Stimulated activated CD4-positive, alpha-beta T cell treated with anti-CD3 and anti-CD28 coated beads, TNF-alpha, amount 100 ng/mL, for 24 hours (primary cell): ENCODE measurements at places on chromosomes 1 and 21.

GRCh38 chr1:157249739-157250138 lies 111.5 kb upstream of the ETV3 start:
- no peak for DNase-seq

- peak; percentile 60 for DNase-seq
These were observed 725 bp downstream of the MTFR1L start for GRCh38 chr1:25820247-25821111.

- no peak for DNase-seq
These were observed 44.0 kb downstream of the ETS2 start for GRCh38 chr21:38849776-38850175.

GRCh38 chr21:42975886-42976608 lies 1.7 kb downstream of the PKNOX1 start:
- DNase-seq = no peak

- no peak for DNase-seq
These were observed 7.9 kb upstream of the GUCA2B start for GRCh38 chr1:42145389-42145716.

DNA sequence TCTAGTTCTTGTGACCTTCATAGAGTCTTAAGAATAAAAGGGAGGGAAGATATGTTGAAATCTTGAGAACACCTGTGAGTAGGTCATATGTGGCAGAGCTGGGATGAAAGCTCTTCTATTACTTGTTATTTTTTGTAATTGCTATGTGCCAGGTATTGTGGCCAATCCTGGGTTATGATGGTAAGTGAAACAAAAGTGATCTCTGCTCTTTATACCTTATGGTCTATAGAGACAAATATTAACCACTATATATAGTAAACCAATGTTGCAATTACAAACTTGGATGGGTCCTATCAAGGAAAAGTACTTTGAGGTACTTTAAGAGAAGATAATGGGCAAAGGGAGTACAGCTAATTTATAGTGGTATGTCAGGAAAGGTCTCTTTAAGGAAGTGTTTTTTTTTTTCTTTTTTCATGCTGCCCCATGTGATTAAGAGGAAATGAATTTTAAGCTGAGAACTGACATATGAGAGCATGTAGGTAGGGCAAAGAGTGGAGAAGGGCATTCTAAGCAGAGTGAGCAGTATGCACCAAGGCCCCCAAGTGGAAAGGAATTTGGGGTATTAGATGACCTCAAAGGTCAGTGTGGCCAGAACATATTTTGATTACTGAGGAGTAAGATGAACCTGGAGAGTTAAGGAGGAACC lies 43.3 kb downstream of the POU2F1 start:
- DNase-seq = no peak

DNA sequence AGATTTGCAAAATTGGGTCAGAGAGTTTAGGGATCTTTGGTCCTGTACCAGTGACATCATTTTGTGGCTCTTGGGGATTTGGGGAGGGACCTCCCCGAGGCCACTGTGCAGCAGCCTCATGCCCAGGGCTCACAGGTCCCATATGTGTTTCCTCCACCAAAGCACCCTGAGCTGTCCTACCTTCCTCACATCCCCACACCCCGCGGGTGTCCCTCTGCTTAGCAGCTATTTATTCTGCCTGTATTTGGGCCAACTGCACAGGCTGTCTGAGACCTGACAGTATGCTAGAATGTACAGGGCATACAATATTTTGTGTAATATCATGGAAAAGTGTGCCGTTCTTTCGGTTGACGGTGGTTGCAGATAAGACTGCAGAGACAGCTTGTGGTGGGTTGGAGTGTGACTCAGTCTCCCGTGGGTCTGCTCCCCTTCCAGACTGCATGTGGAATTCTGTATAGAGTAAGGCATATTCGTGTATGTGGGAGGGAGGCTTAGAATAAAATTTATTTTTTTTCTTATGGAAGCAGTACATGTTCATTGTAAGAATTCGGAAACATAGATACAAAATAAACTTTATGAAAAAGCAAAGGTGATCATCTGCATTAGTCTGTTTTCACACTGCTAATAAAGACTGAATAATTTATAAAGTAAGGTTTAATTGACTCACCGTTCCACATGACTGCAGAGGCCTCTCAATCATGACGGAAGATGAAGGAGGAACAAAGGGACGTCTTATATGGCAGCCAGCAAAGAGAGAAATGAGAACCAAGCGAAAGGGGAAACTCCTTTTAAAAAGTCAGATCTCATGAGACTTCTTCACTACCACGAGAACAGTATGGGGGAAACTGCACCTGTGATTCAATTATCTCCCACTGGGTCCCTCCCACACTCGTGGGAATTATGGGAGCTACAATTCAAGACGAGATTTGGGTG lies 84.4 kb downstream of the ADARB1 start:
- no peak for DNase-seq

DNA sequence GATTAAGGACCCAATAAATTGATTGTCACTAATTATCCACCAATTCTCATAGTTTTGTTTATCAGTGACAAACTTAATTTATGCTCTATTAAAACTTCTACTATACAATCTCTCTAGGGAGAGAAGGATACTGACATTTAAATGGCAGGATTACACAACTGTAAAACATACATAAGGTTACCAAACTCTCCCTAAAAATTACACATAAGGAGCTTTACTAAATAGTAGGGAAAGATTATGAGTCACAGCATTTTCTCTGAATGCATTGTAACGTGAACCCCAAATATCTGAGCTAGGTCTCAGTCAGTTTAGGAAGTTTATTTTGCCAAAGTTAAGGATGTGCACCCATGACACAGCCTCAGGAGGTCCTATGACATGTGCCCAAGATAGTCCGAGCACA lies 2140.6 kb downstream of the NCAM2 start:
- no peak for DNase-seq

GRCh38 chr1:50936321-50936720 lies 23.7 kb downstream of the FAF1 start:
- DNase-seq = no peak

- DNase-seq = no peak
These were observed 56.1 kb downstream of the HMCN1 start for GRCh38 chr1:185790194-185790735.

- DNase-seq = no peak
These were observed 5.5 kb downstream of the CD1D start for GRCh38 chr1:158186180-158186579.

DNA sequence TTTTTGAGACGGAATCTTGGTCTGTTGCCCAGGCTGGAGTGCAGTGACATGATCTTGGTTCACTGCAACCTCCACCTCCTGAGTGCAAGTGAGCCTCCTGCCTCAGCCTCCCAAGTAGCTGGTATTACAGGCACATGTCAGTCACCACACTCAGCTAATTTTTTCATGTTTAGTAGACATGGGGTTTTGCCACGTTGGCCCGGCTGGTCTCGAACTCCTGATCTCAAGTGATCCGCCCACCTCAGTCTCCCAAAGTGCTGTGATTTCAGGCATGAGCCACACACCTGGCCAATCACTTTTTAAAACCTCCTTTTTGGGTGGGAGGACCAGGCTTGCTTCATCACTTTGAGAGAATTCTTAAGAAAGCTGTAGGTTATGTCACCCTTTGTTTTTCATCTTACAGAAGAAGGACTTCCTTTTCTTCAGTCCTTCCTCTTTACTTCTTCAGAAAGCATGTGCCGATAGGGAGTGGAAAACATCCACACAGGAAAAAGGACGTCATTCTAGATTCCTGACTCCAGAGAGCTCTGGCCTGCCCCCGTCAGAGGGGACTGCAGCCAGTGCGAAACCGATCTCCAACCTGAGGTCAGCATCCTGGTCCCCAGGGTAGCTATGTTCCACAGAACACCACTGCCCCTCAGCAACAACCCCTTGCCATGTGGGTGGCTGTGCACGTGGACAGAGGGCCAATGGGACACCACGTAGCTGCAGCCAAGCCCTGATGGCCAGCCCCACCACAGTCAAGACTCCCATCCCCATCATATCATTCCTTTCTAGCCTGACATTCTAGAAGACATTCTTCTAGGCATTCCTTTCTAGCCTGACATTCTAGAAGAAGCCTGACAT lies 21.9 kb downstream of the NCF2 start:
- DNase-seq = no peak

- DNase-seq = peak; percentile 80
These were observed 520 bp downstream of the ZBTB17 start for GRCh38 chr1:15975358-15975804.

- no peak for DNase-seq
These were observed 7.0 kb downstream of the S100B start for GRCh38 chr21:46597896-46598343.

- no peak for DNase-seq
These were observed 346.9 kb upstream of the DAB1 start for GRCh38 chr1:57770772-57771171.

DNA sequence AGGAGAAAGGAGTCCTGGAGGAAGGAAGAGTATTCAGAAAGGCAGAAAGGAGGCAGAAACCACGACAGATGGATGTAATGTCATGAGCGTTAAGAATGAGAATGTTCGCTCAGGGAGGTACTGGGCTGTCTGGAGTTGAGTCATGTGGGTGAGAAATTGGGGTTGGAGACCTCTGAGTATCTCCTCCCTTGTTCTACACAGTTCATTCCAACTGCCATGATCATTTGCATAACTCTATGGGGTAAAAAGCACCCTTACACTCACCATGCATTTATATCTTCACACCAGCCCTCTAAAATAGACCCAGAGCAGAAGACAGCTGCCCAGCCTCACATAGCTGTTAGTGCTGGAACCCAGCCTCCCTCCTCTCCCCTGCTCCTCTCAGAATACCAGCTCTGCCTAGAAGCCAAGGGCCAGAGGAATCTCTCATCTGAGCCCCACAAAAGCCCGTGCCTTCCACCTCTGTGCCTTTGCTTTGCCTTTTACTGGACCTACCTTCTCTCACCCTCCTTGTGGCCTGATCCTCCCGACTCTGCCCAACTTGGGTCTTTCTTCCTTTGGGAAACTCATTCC lies 85.2 kb downstream of the BEND5 start:
- no peak for DNase-seq

- DNase-seq = no peak
These were observed 6.3 kb downstream of the SLC2A7 start for GRCh38 chr1:9019896-9020295.

DNA sequence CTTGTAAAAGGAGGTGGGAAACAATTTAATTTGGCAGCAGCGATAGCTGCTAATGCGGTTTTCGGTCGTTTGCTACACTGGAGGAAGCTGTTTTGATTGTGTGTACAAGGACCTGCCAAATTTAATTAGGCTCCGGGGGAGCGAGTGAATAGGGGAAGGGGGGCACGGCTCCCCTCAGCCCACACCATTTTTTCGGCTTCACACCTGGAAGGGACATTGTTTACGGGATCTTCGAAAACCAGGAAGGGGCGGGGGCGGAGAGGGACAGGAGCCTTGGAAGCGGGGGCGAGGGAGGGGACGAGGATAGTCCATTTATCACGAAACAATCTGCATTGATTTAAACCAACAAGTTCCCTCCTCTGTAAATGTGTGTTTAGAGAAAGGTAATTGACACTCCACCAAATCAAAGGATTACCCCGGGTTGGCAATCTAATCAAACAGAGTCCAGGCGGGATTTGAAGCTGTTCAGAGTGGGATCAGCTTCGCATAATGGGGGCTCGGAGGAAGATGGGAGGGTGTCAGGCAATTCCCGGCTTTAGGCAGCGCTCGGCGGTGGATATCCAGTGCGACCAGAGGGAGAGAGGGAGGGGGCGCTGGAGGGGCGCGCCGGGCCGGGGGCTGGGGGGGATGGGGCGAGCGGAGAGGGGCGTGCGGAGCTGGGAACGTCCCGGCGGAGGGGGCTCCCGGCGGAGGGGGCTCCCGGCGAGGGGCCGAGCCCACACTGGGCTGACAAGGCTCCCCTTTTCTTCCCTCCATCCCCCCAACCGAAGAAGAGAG lies 9.8 kb downstream of the PAX7 start:
- DNase-seq = no peak

DNA sequence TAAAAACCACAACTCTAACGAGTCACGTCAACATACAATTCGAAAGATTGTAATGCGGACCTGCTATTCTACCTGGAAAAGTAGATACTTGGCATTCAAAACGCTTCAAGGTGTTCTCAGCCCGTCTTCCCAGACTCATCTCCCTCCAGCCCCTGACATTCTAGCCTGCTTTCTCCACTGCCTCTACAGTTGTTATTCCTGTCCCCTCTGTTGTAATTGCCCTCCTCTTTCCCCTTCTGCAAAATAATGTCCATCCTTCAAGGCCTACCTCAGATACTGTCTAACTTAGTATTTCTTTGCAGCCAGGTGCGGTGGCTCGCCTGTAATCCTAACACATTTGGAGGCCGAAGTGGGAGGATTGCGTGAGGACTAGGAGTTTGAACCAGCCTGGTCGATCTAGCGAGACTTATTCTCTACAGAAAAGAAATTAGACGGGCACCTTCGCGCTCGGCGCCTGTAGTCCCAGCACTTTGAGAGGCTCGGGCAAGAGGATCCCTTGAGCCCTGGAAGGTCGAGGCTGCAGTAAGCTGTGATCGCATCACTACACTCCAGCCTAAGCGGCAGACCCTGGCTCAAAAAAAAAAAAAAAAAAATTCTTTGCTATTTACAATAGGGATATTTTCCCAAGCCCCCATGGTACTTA lies 756 bp upstream of the RBM34 start:
- DNase-seq = no peak

- no peak for DNase-seq
These were observed 107.3 kb downstream of the FNBP1L start for GRCh38 chr1:93554883-93555872.

DNA sequence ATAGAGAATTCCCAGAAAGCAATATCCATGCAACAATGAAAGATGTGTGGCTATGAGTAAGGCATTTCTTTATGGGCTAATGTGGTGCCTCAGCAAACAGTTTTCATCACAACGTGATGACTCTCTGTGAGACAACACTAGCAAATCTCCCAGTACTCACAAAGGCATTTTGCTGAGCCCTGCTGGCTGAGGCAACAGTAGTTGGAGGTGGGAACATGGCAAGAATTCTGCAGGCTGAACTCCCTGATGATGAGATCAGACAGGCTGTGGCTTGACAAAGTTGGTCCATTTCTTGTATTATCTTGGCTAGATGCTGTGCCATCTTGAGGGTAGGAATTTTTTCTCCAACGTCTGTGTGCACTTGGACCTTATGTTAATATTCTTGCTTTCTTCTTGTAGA lies 24.6 kb downstream of the PROX1 start:
- DNase-seq = no peak

DNA sequence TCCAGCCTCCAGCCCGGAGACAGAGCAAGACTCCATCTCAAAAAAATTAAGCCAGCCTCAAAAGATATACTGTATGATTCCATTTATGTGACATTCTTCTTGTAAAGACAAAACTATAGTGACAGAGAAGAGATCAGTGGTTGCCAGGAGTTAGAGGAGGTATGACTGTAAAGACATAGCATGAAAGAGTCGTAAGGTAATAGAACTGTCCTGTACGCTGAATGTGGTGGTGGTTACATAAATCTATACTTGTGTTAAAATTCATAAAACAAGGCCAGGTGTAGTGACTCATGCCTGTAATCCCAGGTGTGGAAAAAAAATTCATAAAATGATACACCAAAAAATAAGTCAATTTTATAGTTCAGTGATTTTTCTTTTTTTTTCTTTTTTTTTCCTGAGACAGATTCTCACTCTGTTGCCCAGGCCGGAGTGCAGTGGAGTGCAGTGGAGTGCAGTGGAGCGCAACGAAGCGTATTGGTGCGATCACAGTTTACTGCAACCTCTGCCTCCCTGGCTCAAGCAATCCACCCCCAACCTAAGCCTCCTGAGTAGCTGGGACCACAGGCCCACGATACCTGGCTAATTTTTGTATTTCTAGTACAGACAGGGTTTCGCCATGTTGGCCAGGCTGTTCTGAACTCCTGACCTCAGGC lies 84.9 kb upstream of the CXADR start:
- DNase-seq = no peak

GRCh38 chr21:15875286-15875685 lies 145.5 kb downstream of the USP25 start:
- no peak for DNase-seq

- no peak for DNase-seq
These were observed 10.9 kb upstream of the CDK11B start for GRCh38 chr1:1669468-1670440.

GRCh38 chr1:156347331-156347730 lies 9.0 kb downstream of the TSACC start:
- no peak for DNase-seq
